H1 (cell line): ENCODE measurements at places on chromosomes 7 and 10. TPM values are rescaled to one million over a fixed set of nuclear protein-coding genes. Genes with fewer than 3 reads are reported as not detected.

GRCh38 chr7:74464931-74465886 is 11.5 kb downstream of the GTF2IRD1 start:
- no peak overlapping the region for H3K27ac ChIP-seq
- H3K4me3 ChIP-seq = no peak overlapping the region
- DNase-seq = no peak
- no peaks in the 10 kb centered on the region for H3K27me3 ChIP-seq
- H3K4me1 ChIP-seq = no peaks in the 10 kb centered on the region; the same call in 1 of the 2 replicates

- no peak overlapping the region for H3K27ac ChIP-seq
- H3K4me3 ChIP-seq = no peak overlapping the region
- no peaks in the 10 kb centered on the region for H3K36me3 ChIP-seq
- DNase-seq = no peak
- no peaks in the 10 kb centered on the region for H3K4me1 ChIP-seq
Measured at GRCh38 chr7:52794621-52795020, 240.8 kb upstream of the POM121L12 start.

DNA sequence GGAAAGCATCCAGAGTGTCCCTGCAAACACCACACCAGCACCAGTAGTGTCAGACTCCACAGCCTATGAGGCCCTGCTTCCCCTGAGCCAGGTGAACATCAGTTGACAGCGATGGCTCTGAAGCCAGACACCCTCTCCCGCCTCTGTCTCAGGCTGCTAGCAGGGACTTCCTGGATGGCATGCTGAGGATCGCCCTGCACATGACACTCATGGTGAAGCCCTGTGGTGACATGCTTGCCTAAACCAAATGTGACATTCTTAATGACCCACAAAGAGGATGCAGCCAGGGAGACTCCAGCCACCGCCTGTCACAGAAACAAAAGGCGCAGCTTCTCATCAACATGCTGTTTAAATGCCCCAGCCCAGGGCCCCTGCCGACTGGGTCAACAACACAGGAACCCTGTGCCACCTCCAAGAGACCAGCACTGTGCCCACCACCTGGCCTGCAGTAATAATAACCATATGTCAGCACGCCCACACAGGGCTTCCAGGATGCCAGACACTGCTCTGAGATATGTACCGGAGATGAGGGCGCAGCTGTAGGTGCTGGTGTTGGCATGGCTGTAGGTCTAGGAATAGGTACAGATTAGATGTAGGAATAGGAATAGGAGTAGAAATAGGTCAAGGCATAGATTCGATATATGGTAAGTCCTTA is 81.3 kb downstream of the GRID1 start:
- H3K27me3 ChIP-seq = no peaks in the 10 kb centered on the region
- no peaks in the 10 kb centered on the region for H3K36me3 ChIP-seq
- no peak overlapping the region for H3K27ac ChIP-seq
- no peaks in the 10 kb centered on the region for H3K4me1 ChIP-seq

GRCh38 chr10:44731283-44731682 is 179.9 kb upstream of the TMEM72 start:
- H3K27me3 ChIP-seq = no peaks in the 10 kb centered on the region
- H3K4me3 ChIP-seq = no peak overlapping the region
- no peaks in the 10 kb centered on the region for H3K36me3 ChIP-seq
- H3K4me1 ChIP-seq = no peaks in the 10 kb centered on the region

DNA sequence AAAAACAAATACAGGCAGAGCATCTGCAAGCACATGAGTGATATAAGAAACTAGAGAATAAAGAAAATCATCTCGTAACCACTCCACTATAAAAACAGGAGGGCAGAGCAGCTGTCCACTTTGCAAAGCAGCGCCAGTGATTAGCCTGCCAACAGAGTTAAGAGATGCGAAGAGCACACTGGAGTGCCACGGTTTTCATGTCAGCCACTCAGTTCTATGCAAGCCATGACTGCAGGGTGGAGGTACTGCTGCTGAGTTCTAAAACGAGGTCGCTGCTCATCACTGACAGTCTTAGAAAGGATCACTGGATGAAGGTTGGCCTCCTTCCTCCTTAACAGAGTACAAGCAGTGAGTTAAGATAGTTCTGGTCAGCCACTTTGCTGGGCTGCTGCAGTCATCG is 58.5 kb downstream of the FGFR2 start:
- no peak overlapping the region for H3K27ac ChIP-seq
- no peak for DNase-seq
- peaks cover 12% of the 10 kb centered on the region for H3K36me3 ChIP-seq
- H3K27me3 ChIP-seq = no peaks in the 10 kb centered on the region

GRCh38 chr10:70492786-70493659 is 14.5 kb downstream of the PALD1 start:
- no peaks in the 10 kb centered on the region for H3K27me3 ChIP-seq
- H3K27ac ChIP-seq = no peak overlapping the region
- H3K4me1 ChIP-seq = peaks cover 34% of the 10 kb centered on the region
- no peak for DNase-seq

DNA sequence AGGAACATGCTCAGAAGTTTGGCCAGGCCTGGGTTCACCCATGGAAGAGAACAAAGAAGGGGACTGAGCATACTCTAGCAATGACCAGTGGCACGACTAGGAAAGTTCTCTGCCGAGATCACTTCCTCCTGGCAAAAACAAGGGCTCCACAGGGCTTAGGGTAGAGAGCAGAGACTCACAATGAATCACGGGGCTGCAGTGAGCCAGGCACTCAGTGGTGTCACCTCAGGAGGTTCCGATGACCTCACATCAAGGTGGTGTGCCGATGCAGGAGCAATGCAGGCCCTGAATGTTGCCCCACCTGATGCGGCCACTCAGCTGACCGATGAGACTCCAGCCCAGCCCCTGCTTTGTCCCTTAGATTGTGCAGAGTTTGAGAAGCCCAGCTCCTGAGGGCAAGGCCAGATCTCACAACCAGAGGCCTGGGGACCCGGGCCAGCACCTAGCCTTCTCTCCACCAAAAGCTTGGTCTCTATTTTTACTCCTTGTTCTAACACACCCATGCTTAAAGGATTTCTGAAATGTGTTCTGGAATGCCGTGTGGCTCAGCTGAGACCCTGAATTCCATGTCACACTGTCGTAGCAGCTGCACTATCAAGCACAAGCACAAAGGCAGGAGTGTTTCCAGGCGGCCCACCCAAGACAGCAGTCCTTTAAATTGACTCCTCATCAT is 60.9 kb downstream of the COBL start:
- H3K4me1 ChIP-seq = peaks cover 3% of the 10 kb centered on the region
- no peak overlapping the region for H3K4me3 ChIP-seq
- H3K36me3 ChIP-seq = no peaks in the 10 kb centered on the region

- no peaks in the 10 kb centered on the region for H3K4me1 ChIP-seq
- H3K27ac ChIP-seq = no peak overlapping the region
- H3K36me3 ChIP-seq = peaks cover 17% of the 10 kb centered on the region; the same call in 1 of the 2 replicates
- no peak overlapping the region for H3K4me3 ChIP-seq
- H3K27me3 ChIP-seq = no peaks in the 10 kb centered on the region
- no peak for DNase-seq
Measured at GRCh38 chr7:139246905-139247304, 15.9 kb downstream of the UBN2 start.

DNA sequence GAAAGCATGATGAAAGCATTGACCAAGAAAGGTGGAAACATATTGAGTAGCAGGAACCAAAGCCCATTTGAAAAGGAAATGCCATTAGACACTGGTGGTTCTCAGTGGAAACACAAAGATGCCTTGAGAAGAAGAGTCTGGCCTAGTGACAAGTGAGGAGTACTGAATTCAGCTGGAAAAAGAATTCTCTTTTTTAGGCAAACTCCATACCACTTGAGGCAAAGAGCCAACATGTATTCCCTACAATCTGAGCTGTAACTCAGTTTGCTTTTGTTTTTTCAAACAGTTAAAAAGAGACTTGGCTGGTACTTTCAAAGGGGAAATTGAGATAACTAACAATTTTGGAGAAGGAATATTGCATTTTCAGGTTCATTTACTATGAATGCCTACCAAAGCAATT is 624.0 kb downstream of the NRG3 start:
- DNase-seq = no peak
- H3K36me3 ChIP-seq = no peaks in the 10 kb centered on the region
- no peaks in the 10 kb centered on the region for H3K4me1 ChIP-seq
- H3K4me3 ChIP-seq = no peak overlapping the region

- no peak for DNase-seq
Measured at GRCh38 chr10:79331709-79332108, 15.6 kb upstream of the PPIF start.

DNA sequence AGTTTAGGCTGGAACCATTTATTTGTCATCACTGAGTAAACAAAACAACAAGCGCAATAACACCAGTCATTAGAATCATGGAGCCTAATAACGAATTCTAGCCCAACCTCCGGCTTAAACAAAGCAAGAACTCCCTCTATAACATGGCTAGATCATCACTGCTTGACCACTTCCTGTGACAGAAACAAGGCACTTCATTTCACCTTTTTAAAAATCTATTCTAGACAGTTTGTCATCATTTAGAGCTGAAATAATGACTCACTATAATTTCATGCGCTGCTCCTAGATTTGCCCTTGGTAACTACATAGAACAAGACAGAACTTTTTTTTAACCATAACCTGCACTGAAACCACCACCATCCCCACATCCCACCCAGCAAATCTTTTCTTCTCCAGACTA is 81.3 kb downstream of the OSBPL3 start:
- no peaks in the 10 kb centered on the region for H3K4me1 ChIP-seq
- H3K36me3 ChIP-seq = no peaks in the 10 kb centered on the region
- no peak overlapping the region for H3K27ac ChIP-seq
- H3K4me3 ChIP-seq = no peak overlapping the region
- H3K27me3 ChIP-seq = no peaks in the 10 kb centered on the region

- no peaks in the 10 kb centered on the region for H3K4me1 ChIP-seq
- no peak overlapping the region for H3K4me3 ChIP-seq
- no peaks in the 10 kb centered on the region for H3K36me3 ChIP-seq
- no peak for DNase-seq
- H3K27me3 ChIP-seq = no peaks in the 10 kb centered on the region
- H3K27ac ChIP-seq = no peak overlapping the region
Measured at GRCh38 chr7:152392254-152392653, 43.5 kb downstream of the KMT2C start.

GRCh38 chr7:66790196-66790595 is 49.7 kb downstream of the RABGEF1 start:
- no peaks in the 10 kb centered on the region for H3K27me3 ChIP-seq
- H3K36me3 ChIP-seq = peaks cover 16% of the 10 kb centered on the region
- no peaks in the 10 kb centered on the region for H3K4me1 ChIP-seq
- H3K27ac ChIP-seq = no peak overlapping the region
- H3K4me3 ChIP-seq = no peak overlapping the region

DNA sequence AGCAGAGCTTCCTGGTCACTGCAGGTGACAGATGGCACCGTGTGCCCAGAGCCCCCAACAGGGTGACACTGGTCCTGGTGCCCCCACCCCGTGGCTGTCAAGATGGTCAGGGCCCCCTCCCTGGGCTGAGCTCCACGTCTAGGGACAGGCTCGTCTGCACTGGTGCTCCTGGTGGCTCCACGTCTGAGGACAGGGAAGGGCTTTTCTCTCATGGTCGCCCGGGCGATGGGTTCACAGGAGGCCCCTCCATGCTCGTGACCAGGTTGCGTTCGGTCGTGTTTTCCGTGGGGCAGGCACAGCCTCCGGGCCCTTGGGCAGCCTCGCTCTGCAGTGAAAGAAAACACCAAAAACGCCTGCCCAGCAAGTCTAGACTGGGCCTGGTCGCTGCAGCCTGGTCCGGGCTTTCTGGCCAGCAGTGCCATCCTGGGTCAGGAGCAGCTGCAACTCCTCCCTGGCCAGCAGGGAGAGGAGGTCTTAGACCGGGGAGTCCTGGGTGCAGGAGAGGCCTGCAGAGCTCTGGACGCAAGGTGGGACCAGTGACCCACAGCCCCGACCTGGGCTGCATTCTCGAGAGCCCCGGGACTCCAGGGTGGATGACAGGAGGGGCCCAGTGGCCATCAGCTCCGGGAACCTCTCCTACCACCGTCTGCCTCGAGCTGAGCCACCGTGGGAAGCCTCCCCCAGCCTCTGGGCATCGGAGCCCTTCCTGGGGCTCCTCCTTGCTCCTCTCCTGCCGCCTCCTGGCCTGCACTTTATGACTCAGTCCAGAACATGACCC is 27.9 kb upstream of the UTF1 start:
- H3K4me3 ChIP-seq = no peak overlapping the region
- H3K27me3 ChIP-seq = no peaks in the 10 kb centered on the region
- no peak overlapping the region for H3K27ac ChIP-seq
- DNase-seq = no peak
- no peaks in the 10 kb centered on the region for H3K4me1 ChIP-seq
- no peaks in the 10 kb centered on the region for H3K36me3 ChIP-seq

GRCh38 chr10:6050801-6051445 is 11.2 kb downstream of the IL2RA start:
- no peak overlapping the region for H3K27ac ChIP-seq
- H3K27me3 ChIP-seq = no peaks in the 10 kb centered on the region
- H3K36me3 ChIP-seq = no peaks in the 10 kb centered on the region
- H3K4me3 ChIP-seq = no peak overlapping the region
- H3K4me1 ChIP-seq = no peaks in the 10 kb centered on the region

DNA sequence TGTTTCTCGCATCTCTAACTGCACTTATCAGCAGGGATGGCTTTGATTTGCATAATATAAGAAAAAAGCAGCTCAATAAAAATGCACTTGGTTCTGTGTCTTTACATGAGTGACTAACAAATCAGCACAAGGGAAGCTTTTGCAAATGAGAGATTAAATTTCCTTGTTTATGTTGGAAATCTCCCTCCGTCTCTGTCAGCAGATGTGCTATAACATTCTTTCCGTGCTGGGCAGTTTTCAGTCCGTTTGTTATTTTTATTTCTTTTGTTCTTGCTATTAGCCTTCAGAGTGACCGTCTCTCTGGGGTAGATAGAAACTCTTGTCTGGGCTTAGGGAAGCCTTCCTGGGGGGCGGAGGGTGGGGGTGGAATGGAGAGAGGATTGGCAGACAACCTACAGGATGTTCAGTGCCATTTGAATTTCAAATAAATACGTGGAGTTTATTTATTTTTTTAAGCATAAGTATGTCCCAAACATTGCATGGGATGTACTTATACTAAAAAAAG is 96.0 kb downstream of the GATA3 start:
- H3K4me1 ChIP-seq = peaks cover 3% of the 10 kb centered on the region
- no peak overlapping the region for H3K4me3 ChIP-seq
- no peak for DNase-seq
- no peaks in the 10 kb centered on the region for H3K36me3 ChIP-seq
- H3K27ac ChIP-seq = no peak overlapping the region
- no peaks in the 10 kb centered on the region for H3K27me3 ChIP-seq

DNA sequence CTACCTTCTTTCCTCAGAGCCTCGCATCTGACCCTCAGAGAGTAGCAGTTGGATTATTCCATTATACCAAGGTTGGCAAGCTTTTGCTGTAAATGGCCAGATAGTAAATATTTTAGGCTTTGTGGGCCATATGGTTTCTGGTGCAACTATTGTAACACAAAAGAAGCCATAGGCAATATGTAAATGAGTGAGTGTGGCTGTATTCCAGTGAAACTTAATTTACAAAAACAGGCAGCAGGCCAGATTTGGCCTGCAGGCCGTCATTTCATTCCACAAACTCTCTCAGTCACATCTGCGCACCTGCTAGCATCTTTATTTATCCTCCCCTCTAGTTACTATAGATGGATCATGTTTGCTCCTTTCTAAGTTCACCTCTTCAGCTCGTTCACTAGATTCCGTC is 6.7 kb downstream of the ZNF518A start:
- H3K27me3 ChIP-seq = no peaks in the 10 kb centered on the region
- no peak overlapping the region for H3K27ac ChIP-seq
- DNase-seq = no peak
- 0 out of 2 replicates have a peak, but pooled peaks cover 2% of the 10 kb centered on the region for H3K4me1 ChIP-seq
- peaks cover 6% of the 10 kb centered on the region; the same call in 1 of the 2 replicates for H3K36me3 ChIP-seq

PTF1A gene
- not detected in 2 replicates for total RNA-seq

PIP gene
- not detected in 2 replicates for total RNA-seq

FAM25G gene
- total RNA-seq = not detected in 2 replicates

AKR1C8 gene
- not detected in 2 replicates for total RNA-seq

NANOS1 gene
- 3.1 and 5.4 TPM in 2 replicates for total RNA-seq

ADAM12 gene
- total RNA-seq = 0.07 and 0.19 TPM in 2 replicates

HTR7 gene
- 24.6 and 26.9 TPM in 2 replicates for total RNA-seq

PNLIP gene
- not detected in 2 replicates for total RNA-seq
